ENCODE measurements at places on chromosomes 3 and 15.

DNA sequence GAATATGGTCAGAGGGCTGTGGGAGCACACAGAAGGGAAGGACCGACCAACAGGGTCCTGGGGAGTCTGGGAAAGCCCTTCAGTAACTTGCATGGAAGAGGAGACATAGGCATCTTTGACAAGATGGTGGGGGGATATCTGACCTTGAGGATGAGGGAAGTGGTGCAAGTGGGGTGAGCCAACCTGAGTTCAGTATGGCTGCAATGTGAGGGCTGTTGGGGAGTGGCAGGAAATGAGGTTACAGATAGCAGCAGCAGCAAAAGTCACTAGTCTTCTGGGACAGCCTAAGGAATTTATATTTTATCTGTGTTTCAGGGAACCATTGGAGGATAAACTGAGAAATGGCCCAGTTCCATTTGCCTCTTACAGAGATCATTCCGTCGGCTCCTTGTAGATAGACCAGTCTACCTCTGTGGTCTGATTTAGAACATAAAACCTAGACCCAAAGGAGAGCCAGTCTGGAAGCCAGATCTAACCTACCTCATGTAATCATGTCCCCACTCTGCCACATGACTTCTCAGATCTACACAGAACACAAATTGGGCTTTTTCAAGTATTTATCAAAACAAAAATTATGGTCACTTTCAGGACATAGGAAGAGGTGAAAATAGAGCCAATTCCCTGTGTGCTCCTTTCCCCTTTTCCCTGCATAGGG lies 75.6 kb downstream of the ST6GAL1 start:
- no peak for DNase-seq

DNA sequence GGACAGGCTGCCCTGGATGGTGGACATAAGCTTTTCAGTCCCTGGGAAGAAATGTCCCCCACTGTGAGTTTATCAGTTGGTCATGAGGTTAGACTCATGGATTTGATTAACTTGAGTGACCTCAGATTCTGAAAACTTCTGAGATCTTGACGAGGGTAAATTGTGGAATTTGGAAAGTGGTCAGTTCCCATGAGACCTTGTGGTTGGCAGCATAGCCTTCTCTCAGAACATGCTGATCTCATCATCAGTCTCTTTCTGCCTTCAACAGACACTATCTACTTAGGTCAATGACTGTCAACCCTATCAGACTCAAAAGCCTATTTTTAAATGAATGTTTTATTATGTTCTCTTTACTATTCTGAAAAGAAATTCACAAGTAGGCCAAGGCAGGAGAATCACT lies 45.6 kb upstream of the NDUFB4 start:
- no peak for DNase-seq

DNA sequence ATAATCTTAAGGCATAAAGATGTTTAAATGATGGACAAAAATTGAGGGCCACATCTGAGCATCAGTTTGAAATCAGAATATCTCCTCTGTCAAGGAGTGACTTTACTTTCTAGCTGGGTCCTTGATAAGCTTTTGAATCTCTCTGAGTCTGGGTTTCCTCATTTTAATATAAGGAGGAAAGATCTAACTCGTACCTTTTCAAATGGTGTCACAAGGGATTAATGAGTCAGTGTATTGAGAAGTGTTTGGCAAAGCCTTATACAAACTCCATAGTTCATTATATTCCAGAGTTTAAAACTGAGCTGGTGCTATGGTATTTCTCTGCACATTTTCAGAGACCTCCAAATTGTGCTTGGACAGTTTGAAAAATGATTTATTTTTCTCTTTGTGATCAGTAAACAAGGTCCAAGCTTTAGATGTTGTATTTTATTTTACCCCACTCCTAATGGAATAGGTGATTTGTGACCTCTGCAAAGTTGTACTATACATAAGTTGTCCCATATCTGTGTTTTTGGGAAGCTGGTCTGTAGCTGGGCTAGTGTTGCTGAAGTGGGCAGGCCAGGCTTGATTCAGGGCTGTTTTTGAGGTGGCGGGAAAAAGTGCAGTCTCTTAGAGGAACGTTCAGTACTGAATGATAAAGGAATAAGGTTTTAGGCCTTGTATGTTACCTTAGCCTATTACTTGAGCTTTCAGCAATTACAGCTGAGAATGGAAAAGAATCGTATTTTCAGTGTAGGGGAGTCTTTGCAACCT lies 5.6 kb downstream of the FNDC3B start:
- no peak for DNase-seq

DNA sequence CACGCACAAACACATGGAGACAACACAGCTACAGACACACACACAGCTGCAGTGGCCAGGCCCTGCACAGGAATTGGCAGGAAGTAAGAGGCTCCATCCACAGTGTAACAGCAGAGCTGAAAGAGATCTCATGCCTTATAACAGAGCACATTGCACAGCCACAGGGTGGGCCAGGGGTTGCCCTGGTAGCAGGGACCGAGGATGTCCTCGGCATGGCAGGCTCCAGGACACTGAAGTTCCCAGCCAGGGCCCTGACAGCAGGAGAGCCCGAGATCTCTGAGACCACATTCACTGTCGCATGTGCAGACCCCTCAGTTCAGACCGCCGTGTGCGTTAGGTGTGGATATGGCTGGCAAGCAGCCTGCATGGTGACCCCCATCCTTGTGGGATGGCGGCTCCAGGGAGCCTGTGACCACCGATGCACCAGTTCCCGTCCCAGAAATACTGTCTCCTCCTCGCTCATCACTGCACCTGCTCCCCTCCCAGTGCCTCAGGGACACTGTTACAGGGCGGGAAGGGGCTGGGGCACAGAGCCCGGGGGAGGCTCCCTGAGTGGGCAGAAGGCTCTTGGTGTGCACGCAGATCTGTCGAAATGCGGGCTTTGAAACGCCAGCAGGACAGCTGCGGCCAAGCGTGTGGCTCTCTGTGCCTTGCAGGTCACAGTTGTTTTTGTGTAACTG lies 1.5 kb upstream of the OCA2 start:
- no peak for DNase-seq

DNA sequence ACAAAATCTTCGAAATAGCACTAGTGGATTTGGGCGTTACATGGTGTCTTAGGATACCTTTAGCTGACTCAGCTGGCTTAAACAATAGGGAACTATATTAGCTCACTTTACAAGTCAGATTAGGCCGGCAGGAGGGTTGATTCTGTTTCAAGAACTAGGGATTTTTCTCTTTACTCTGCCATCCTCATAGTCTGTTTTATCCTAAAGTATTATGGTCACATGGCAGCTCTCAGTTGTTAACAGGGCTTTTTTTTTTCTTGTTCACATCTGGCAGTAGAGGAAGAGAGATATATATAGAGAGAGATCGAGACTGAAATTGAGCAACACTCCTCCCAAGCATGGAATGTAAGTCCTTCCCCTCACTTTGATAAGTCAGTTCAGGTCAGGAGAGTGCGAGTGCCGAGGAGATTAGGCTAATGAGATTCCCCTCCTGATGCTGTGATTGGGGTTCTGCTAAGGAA lies 32.9 kb downstream of the CHP1 start:
- DNase-seq: no peak

- DNase-seq: no peak
Measured at GRCh38 chr3:71428841-71429596, 154.5 kb downstream of the FOXP1 start.

DNA sequence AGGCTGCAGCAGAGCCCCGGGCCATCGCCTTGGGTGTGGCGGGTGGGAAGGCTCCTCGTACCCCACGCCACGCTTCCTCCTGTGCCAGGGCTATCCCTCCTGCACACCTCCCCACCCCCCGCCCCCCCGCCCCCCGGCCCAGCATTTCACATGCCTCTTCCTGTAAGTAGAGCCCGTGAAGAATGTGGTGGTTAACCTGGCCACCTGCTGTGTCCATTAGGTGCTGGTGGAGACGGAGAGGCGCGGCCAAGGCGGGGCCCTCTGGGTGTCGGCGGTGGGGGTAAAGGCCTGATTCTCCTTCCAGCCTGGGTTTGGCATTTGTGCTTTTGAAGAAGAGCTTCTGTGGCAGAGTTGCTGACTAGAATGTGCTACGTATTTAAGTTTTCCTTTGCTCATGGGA lies 127.8 kb downstream of the CHDH start:
- no peak for DNase-seq
